SW 1271 (cell line): ENCODE measurements at places on chromosomes 1 and 21.

- DNase-seq: no peak
Measured at GRCh38 chr1:2533365-2533764, 3.3 kb upstream of the HES5 start.

GRCh38 chr1:168328731-168329364 lies 48.2 kb downstream of the TBX19 start:
- no peak for DNase-seq

DNA sequence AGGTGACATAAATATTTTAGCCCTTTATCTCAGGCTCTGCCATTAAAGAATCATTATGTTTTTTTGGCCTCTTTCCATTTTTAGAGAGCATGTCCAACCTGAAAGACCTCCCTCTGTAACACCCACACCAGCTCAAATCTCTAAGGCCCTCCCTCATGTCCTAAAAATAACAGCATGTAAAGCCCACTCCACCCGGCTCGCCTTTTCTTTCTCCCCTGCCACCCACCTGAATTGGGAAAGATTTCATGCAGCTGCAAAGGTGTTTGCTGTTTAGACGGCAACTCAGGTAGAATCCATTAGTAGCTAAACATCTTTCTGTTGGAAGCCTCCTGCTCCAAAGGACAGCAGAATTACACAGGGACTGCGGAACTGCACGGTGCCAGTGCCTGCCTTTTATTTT lies 79.9 kb downstream of the DMRTA2 start:
- no peak for DNase-seq

DNA sequence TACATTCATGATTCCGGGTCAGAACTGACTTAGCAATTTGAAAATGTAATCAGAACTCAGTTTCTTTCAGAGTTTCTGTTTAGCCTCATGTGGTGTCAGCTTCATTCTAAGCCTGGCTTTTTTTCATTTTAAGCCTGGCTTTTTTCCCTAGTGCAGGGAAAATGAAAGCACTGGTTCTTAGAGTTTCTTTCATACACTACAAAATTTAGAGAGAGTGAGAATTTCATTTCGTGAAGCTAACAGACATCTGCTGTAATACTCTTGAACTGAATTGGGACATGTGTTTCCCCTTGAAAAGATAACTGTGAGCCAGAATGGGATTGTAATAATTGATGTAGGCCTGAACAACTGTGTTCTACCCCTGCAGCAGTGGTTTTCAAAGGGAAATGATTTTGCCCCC lies 95.3 kb upstream of the KIAA0040 start:
- DNase-seq: no peak

DNA sequence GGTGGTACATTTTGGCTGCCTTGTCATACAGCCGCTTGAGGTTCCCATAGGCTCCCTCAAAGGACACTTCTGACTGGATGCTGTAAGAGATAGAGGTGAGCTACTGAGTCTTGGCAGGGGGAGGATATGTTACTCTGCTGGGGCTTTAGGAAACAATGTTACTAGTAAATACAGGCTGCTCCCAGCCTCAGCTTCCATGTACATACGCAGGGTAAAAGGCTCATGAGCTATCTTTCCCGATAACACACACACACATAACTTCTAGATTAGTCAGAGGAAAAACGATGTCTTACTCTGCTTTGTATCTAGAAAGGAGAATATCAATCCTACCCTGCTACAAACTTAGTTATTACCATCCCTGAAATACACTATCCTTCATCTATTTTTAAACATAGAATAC lies 14.3 kb downstream of the SMG5 start:
- DNase-seq: no peak

DNA sequence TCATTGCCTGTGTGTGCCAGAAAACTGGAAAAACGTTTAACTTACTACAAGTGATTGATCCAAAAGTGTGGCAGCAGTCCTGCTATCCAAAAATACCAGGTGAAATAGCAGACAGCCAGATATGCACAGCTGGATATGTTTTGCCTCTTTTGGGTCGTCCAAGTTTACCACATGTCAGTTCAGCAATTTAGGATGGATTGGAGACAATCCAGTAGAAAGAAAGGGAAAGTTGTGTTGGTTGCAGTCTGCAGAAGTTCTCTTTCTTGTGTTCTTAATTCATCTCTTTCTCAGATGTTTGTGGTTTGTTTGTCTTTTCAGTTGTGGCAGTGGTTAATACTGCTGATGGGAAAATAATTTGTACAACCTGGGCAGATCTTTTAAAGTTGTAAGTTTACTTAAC lies 645.0 kb downstream of the PTPRC start:
- DNase-seq: no peak

DNA sequence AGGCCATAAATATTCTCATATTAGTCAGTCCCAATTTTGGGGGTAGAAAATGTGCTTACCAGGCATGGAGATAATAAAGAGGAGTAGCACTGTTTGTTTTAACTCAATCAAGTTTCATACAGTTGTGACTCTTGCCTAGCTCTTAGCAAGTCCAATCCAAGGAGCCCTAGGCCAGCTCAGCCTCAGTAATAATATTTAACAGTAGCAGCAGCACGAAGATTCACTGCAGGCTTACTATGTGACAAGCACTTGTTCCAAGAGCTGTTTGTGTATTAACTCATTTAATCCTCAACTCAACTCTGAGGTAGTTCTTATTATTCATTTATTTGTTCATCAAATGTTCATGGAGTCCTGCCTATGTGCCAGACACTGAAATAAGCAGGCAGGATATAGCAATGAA lies 12.3 kb downstream of the CD58 start:
- no peak for DNase-seq

GRCh38 chr1:106755682-106756406 lies 300.6 kb upstream of the PRMT6 start:
- DNase-seq: no peak

DNA sequence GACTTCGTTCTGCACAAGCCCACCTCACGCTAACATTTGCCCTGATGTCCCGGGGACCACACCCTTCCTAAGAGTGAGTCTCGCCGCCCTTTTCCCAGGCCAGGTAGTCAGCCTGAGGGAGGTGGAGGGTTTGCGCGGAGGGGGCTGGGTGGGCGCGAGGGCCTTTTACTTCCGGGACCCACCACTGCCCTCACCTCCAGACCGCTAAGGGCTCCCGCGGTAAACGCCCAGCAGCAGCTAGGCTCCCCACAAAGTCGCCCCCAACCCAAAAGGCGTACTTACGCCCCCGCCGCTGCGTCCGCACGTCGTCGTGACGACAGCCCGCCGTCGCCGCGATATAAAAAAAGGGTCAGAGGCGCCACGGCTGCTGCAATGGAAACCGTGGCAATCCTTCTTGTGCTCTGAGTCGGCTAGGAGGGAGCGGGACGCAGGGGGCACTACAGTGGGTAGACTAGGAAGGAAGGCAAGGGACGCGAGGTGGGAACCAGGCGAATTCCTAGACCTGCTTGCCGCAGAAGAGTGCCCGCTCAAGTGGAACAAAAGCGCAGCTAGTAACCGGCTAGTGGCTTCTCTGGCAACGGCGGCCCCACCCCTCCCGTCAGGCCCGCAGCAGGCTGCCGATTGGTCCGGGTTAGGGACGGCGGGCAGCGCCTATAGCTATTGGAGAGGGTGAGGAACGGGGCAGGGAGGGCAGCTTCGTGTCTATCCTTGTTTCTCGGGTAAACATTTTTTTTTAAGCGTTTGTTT lies at the start of gene ODF2L:
Gene ODF2L, minus strand, starts transcription at position 573 of the 747 bp plus-strand sequence. CDS start 9,296 bp downstream, outside the sequence.
- DNase-seq: peak; percentile 57

GRCh38 chr1:184695023-184695422 lies 59.6 kb downstream of the EDEM3 start:
- DNase-seq: no peak

DNA sequence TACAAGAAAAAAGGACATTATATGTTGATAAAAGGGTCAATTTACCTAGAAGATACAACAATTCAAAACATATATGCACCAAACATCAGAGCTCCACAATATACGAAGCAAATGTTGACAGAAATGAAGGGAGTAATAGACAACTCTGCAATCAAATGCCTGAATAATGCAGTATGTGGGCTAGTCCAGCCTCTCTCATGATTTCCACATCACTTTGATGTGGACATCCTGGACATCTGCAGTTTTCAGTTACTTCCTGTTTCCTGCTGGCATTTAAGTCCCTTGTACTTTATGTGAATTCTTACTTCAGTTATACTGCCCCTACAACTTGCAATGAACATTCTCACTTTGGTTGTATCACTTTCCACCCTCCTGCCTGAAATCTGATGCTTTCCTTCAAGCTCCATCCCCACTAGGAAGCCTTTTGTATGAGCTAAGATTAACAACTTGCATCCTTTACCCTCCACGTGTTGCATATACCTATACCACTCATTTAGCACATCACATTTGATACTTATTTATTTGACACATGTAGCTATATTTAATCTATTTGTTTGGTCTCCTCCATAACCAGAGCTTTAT lies 36.7 kb downstream of the DISC1 start:
- DNase-seq: no peak

DNA sequence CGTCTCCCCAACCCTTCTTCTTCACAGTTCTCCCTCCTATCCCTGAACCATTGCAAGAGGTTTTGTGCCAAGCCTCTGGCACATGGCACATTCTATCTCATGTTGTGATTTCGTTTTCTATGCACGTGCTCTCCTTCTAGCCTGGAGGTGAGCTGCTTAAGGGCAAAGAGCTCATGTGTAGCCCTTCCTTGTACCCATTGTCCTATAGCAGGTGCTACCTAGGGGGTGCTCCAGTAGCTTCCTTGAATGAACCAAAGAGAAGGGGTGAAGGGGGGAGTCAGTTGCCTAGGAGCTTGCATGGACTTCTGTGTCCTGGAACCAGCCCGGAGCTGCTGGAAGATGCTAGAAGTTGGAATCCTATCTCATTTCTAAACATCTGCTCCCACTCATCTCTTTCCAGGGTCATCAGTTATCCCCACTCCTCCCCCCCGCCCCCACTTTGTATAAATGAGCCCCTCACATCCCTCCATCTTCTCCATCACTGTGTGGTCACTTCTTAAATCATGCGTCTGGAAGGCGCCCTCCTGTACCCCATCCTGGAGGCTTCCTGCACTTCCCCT lies 535 bp upstream of the DISC1 start:
- peak; percentile 3 for DNase-seq

DNA sequence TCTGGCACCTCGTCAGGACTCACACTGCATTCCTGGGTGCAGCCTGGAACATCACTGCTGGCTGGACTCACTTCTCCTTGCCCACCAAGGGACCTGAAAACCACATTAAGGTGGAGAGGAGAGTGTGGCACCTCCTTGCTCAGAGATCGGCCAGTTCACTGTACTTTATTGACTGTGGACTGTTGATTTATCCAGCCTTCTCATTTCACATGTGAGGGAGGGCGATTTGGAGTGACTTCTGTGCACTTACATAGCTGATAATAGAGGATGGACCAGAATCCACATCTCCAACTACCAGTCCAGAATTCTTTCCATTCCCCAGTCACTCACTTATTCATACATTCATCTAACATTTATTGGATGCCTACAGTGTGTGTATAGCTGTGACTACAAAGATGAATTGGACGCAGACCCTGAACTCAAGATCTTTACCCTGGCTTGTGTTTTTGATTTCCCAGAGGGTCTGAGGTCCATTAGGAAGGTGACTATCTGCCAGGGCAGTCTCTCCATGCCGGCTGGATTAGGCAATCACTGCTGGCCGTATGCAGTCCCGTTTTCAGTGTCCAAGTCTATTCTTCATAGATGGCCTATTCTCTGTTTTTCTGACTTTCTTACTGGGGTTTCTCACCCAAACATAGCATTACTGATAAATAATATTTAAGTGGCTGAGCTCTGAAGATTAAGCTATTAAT lies 233.5 kb upstream of the SGIP1 start:
- no peak for DNase-seq

- no peak for DNase-seq
Measured at GRCh38 chr1:16109571-16109970, 36.1 kb upstream of the FAM131C start.

GRCh38 chr1:147758379-147759100 lies 1.9 kb downstream of the GJA5 start:
- DNase-seq: no peak

DNA sequence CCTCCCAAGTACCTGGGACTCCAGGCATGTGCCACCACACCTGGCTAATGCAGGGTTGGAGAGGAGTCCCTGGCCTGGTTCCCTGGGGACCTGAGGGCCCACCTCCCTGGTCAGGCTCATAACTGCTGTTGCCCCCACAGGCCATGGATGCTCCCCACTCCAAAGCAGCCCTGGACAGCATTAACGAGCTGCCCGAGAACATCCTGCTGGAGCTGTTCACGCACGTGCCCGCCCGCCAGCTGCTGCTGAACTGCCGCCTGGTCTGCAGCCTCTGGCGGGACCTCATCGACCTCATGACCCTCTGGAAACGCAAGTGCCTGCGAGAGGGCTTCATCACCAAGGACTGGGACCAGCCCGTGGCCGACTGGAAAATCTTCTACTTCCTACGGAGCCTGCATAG lies 4.5 kb downstream of the FBXO6 start:
- DNase-seq: no peak

DNA sequence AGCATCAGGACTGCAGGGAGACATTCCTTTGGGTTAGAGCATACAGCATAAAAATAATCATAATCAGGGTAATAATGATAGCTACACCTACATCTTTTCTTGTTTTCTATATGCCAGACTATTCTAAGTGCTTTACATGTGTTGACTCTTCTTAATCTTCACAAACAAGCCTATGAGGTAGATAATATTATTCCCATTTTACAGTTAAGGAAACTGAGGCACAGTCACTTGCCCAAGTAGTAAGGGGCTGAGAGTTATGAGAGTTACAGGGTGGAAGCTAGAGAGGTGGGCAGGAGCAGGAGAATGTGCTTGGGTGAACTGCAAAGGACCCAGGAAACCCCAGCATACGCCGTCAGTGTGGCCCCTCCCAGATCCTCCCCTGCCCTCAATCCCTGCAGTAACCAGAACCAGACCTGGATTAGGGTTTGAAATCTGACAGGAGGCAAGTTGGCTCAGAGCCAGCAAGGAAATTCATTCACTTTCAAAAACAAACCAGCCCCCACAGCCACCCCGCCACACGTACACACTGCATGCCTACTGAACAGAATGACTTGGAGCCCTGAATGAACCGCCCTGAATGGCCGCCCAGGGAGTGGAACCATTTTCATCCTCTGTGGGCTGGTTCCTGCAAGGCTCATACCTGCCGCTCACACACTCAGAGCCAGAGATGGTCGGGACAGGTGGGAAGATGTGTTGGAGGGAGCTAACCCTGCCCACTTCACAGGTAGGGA lies 126.1 kb downstream of the TRABD2B start:
- DNase-seq: no peak
